ENCODE measurements at places on chromosomes 1 and 21.

- peak; percentile 35 for DNase-seq
Measured at GRCh38 chr1:40143891-40144575, 17.2 kb upstream of the RLF start.

DNA sequence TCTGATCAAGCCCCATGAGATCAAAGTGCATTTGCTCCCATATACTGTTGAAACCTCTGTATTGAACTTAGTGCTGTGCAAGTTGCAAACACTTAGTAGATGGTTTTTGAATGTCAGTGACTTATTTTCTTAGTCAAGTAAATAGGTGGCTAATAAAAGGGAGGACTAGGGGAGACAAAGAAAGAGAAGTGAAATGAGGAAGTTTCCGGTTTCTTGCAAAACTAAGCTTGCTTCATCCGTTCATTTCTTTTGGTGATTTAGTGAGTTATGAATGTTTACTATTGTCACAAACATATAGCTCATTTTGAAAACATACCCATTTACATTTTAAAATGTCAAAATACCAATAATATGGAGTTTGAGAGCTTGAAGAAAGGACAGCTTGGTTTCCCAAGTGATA is 23.0 kb downstream of the ADAMTS5 start:
- DNase-seq: no peak

DNA sequence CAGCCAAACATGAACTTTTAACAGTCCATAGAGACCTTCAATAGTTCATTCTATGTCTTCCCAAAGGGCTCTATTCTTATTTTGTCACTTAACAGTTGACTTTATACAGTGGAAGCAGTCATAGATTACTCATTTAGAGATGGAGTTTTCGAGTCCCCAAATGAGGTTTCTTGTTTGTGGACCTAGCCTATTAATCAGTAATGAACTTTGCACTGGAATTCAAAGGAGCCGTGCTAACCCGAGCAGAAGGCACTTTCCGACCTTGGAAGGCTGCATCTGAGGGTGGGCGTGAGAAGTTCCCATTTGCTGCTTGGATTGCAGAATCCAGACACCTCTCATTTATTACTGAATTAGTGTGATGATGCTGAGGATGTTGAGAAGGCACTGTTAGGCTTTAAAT is 46.4 kb downstream of the TTC39A start:
- DNase-seq: no peak

- no peak for DNase-seq
Measured at GRCh38 chr1:42146626-42147320, 6.4 kb upstream of the GUCA2B start.

- no peak for DNase-seq
Measured at GRCh38 chr1:22236166-22236565, 93.3 kb upstream of the WNT4 start.

Data from AG09309 (cell line).